ENCODE measurements at places on chromosomes 5 and 9.

DNA sequence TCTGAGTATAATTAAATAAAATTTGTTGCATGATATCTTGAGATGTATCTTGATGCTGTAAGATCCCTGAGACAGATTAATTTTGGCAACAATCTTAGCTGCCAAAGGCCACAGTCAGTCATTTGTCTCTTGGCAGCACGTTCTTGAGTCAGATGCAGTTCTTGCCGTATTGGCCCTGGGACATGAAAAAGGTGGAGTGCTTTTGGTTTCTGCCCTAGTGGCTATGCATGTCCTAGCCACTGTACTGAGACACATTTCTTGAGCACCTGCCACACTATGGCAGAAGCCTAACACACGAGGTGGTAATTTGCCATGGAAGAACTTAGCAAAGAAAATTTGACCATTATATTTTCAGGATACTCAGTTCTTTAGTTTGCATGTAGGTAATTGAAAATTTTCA, 45.0 kb upstream of the PHF2 start:
- DNase-seq, result no peak

DNA sequence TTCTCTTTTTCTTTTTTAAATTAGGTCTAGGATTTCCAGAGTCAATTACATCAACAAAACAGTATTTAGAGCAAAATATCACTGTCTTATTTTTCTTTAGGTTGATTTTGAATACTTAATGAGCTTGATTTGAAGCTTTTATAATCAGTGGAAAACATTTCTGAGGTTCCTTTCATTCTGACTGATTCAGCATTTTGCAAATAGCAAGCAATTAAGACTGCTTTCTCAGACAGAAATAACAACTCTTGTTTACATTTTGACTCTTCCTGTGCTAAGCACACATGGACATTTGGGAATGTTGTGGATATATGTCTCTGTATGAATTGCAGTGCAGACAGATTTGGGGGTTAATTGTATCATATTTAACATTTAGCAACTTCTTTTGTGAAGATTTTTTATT, 22.2 kb upstream of the MCCC2 start:
- no peak for DNase-seq

DNA sequence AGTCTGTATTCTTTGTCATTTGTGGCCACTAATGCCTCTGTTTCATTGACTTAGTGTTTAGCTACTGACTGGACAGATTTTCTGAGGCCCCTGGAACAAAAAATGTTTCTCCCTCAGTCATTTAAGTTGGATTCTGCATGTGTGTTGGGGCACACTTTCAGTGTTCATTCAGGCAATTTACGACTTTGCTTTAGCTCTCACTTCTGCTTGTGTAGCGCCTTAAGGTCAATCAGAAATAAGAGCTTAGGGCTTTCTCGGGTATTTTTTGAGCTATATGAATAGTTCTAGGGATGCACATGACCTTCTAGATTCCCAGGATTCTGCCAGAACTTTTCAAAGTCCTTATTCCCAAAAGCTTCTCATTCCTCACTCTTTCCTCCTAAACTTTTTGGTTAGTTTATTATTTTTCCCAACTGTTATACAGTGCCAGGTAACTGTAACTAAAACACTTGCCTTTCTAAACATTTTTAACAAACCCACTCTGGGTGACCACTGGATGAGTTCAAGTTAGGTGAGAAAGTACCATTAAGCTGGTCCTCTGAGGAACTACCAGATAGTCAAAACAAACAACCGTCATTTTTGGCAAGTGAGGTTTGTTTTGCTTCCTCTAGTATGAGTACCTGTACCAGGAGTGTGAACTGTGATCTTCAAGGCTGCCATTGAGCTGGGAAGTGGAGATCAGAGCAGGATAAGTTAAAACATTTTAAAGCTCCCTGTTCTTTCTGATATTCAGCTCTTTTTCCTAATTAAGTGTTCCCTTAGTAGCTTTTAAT, 571.3 kb upstream of the TLE4 start:
- no peak for DNase-seq

GRCh38 chr9:92729735-92730155, 34.9 kb downstream of the BICD2 start:
- DNase-seq, result no peak

All from putamen (tissue), 1 donor.